HuH-7 (cell line): ENCODE measurements at places on chromosomes 11 and 22.

DNA sequence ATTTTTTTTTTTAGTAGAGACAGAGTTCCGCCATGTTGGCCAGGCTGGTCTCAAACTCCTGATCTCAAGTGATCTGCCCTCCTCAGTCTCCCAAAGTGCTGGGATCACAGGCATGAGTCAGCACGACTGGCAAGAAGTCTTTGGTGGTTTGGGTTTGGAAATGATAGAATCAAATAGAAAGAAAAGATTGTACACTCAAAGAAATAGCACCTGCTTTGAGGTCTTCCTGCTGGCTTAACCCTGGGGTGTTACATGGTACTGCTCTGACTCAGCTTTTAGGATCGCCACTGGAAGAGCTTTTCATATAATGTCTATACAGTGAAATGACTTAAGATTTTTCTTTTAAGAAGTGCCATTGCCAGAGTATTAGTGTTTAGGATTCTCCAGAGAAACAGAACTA, 50.2 kb downstream of the JAM3 start:
- DNase-seq: no peak

DNA sequence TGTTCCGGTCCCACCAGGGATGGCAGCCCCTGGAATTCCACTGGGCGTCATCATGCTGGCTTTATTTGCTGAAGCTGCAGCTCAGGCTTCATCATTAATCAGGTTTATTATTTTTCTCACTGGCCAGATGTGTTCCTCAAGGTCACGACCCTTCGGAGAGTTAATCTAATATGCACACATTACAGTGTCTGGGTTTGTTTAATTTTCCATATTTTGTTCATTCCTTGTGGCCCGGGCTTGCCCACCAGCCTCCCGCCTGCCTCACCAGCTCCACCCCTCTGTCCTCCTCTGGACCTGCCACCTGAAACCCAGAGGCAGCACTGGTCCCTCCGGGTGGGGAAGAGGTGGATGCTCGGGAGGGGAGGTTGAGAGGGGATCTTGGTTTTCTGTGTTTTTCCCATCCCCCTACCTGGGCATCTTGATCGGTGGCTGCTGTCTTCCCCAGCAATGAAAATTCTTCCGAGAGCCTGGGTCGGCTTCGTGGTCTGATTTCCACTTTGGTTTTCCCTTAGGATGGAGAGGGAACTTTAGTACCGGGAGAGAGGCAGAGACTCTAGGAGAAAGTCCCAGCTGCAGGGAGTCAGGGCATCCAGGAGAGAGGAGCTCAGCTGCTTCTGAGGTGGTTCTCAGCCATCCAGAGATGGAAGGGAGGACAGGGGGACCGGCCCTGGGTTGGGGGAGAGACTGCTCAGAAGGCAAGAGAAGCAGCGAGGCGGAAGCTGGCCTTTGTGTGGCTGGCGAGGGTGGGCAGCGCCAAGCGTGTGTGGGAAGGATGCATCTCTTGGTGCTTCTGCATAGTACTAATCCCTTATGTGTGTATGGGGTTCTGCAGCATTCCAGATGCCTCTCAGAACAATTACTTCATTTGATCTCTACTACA, 2.1 kb downstream of the GRIK4 start:
- DNase-seq: no peak

GRCh38 chr11:65851083-65851579, 6.8 kb downstream of the CFL1 start:
- no peak for DNase-seq

DNA sequence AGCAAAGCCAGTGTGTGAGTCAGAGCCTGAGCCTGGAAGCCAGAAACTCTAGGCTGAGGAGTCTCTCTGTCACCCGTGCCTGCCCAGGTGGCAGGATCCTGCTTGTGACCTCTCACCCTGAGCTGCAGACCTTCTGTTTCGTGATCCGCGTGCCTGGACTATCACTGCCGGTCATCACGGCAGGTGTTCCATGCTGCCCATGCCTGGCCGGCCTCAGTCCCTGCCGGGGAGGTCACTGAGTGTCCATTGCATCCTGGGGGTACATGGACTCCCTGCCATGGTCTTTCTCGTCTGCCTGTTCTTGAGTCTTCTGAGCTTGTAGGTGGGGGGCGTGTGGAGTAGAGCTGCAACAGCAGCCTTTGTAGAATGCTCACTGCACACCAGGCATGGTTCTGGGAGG, 1032.4 kb downstream of the TBC1D22A start:
- no peak for DNase-seq

- no peak for DNase-seq
These were observed 538.4 kb downstream of the FAM181B start for GRCh38 chr11:82195283-82195682.

GRCh38 chr11:92960886-92961285, 8.6 kb upstream of the MTNR1B start:
- DNase-seq: no peak

DNA sequence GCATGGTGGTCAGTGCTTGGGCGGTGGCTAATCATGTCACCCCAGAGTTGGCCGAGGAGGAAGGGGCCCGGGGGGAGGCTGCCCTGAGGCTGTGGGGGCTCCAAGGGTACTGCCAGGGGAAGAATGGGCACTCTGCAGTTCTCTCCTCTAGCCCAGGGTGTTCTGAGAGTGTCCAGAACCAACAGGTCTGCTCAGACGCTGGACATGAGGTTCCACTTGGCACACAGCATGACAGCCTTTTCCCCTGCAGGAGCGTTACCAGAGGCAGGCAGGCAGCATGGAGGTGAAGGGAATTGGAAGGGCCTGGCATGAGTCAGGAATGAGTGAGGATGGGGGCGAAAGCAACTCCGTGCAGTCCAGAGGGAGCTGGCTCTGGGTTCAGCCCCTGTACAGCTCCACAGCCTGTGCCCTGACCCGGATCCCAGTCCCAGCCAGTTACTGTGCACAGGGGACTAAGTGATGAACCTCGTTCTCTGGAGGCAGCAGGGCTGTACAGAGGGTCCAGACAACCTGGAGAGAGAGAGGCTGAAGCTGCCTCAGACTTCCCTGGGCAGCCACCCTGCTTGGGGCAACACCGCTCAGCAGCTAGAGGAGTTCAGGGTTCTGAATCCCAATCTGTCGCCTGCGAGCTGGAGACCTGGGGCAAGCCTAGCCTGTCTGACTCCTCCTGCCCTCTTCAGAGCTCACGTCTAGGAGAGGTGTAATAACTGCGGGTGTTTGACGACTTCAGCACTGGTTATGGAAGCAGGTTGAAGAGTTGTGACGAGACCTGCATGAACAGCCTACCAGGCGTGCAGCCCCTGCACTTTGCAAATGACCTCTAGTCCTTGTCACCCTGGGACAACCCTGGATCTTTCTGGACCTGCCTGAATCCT, 14.7 kb upstream of the TUB start:
- DNase-seq: no peak

DNA sequence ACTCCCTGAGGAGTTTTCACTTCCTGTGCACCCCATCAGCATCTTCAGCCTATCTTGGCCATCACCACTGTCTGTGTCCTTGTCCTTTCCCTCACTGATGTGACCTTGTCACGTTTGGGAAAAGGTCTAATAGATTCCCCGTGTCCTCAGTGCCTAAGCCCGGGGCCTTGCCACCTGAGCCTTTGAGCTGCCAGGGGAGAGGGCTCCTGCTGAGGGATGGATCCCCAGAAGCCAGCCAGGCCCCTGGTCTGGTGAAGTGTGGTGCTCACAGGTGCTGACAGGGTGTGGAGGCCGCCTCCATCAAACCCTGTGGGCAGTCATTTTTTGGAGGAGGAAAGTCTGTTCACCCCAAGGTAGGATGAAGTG, 47.2 kb downstream of the GAB4 start:
- no peak for DNase-seq

- DNase-seq: no peak
These were observed 35.9 kb downstream of the MORC2 start for GRCh38 chr22:30932661-30933060.

- peak; percentile 86 for DNase-seq
These were observed 1.5 kb downstream of the SLC43A1 start for GRCh38 chr11:57513911-57514537.

DNA sequence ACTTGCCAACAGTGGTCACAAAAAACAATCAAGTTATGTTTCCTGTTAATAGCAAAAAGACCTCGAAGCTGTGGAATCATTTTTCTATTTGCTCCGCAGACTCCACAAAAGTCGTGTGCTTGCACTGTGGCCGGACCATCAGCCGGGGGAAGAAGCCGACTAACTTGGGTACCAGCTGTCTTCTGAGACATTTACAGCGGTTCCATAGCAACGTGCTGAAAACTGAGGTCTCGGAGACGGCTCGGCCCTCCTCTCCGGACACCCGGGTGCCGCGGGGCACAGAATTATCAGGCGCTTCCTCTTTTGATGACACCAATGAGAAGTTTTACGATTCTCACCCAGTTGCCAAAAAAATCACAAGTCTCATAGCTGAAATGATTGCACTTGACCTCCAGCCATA, 31.6 kb downstream of the ZBED4 start:
- DNase-seq: no peak

DNA sequence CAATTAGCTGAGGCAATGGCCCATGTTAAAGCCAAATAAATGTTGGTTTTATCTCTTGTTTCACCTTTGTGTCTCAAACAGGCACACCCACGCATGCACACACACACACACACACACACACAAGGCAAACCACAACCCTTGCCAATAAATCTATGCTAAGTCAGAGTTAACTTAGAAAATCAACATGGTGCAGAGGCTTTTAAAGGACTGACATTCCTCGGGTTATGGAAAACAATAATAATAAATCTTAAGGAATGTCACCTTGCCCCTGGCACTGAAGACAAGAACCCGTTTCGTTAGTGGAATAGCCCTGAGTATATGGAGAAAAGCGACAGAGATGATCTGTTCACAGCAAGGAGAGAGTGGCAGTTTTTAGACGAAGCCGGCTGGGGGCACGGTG, 326.3 kb downstream of the NTM start:
- no peak for DNase-seq

GRCh38 chr22:20272174-20272573, 4.1 kb upstream of the RTN4R start:
- no peak for DNase-seq

DNA sequence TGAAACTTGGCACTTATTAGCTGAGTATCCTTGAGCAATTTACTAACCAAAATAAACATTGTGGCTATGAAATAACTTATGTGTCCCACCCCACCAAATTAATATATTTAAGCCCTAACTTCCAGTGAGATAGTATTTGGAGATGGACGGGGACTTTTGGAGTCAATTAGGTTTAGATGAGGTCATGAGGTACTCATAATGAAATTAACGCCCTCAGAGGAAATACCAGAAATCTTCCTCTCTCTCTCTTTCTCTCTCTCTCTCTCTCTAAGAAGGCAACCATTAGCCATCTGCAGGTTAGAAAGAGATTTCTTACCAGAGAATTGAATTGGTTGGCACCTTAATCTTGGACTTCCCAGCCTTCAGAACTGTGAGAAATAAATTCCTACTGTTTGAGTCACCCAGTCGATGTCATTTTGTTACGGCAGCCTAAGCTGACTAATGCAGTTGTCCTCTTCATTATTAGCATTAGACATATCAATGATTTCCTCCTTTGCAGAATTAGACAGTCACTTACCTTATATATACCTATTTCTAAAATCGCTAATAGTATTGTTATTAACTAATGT, 1284.0 kb downstream of the FAM181B start:
- no peak for DNase-seq

- no peak for DNase-seq
These were observed 18.4 kb upstream of the PITPNB start for GRCh38 chr22:27937453-27937852.

- DNase-seq: no peak
These were observed 12.3 kb upstream of the ASPHD2 start for GRCh38 chr22:26416670-26417276.

GRCh38 chr22:37174964-37175363, 13.1 kb downstream of the C1QTNF6 start:
- no peak for DNase-seq

- DNase-seq: no peak
These were observed 607.4 kb downstream of the NTM start for GRCh38 chr11:131977854-131978253.

- no peak for DNase-seq
These were observed 36.0 kb downstream of the RASD2 start for GRCh38 chr22:35576671-35577070.

GRCh38 chr11:40140560-40140959, 1318.9 kb downstream of the LRRC4C start:
- no peak for DNase-seq

GRCh38 chr22:49968313-49968830, 7.8 kb downstream of the PIM3 start:
- no peak for DNase-seq

DNA sequence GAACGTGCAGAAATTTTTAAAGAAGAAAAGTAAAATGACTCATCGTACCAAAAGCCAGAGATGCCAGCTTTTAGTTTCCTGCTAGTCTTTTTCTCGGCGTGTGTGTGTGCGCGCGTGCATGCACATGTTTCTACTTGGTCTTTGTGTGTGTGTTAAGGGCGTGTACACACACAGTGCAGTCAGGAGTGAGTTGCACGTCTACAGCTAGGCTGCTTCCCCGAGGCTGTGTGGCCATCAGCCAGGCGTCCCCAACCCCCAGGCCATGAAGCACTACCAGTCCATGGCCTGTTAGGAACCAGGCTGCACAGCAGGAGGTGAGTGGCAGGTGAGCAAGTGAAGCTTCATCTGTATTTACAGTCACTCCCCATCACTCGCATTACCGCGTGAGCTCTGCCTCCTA, 36.4 kb downstream of the KCNQ1 start:
- no peak for DNase-seq

DNA sequence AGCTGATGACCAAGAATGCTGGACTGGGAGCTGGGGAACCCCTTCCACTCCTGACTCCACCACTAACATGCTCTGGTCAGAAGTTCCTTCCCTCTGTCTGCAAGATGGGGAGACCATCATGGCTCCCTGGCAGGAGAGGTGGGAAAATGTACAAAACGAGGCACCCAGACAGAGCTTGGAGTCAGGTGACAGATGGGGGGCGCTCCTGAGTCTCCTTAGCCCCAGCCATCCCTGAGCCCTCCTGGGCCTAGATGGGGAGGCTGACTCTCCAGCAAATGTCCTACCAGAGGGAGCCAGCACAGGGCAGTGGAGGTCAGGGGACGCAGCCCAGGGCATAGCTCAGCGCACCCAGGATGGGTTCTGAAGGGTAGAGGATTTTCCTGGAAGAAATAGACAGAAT, 20.0 kb downstream of the KCNJ4 start:
- peak; percentile 69 for DNase-seq

DNA sequence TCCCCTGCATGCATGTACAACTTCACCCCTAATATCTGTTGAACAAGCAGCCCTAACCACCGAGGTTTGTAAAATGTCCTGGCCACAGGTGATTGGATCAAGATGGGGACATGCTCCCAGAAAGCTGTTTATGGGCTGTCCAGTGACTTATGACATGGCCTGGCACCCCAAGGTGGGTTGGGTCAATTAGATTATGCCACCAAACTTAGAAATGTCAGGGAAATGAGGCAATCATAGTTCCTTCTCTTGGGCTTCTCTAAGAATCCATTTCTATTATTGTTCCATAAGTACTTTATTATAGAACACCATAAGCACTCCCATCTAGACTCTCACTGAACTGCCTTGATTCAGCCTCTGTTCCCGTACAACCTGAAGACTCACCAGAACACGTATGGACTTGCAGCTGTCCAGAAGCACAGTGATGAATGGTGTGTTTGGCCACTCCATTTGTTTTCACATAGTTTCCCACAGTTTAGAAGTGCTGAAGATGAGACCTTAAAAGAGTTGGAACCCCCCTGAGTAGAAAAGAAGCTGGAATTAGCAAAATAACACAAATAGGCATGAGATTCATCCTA, 45.5 kb upstream of the OLFML1 start:
- no peak for DNase-seq
